Naive thymus-derived CD4-positive, alpha-beta T cell (primary cell): ENCODE measurements at places on chromosomes 2 and 18.

DNA sequence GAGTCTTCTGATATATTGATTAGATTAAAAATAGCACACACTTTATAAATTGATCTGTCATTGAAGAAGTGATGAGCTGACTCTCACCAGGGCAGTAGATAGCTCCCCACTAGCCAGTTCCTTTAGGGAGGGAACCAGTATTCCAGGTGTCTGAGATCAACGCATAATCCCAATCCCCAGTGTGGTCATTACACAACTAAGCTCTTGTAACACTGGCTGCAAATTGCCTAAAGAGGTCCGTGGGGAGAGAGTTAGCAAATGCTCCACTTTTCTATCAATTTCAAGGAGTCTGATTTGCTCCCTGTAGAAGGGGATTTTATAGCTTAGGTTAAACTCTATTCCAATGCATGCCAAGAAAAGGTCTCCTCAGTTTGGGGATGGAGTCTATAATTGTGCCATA, 7.7 kb downstream of the SLC14A1 start:
- DNase-seq = no peak

DNA sequence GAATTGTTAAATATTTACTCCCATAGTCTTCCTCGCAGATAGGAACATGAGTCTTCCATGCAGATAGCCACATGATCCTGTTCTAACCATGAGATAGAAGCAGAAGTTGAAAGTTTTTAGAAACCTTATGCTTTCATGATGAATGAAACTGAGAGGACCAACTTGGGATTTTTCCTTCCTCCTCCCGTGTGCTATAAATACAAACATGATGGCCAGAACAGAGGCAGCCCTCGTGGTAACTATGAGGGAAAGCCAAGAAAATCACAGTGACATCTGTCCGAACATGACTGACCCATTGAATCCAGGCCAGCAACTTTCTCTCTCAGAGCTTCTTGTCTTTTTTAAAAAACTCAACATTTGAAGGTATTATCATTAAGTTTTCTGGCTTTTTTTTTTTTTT, 78.5 kb downstream of the ACAA2 start:
- DNase-seq = no peak

DNA sequence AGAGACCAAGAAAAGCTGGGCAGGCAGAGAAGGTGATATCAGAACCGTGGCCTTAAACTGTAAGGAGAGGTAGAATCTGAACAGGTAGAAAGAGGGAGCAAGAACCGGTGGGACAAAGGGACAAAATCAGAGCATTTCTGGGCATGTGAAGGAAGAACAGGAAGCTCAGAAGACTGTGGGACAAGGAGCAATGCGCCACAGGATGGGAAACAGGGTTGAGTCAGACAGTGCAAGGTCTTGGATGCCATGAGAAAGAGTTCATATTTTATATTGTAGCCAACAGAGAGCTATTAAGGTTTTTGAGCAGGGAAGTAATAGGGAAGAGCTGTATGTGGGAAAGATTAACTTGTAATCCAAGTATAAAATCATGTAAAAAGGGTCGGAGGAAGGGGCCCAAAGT, 106.4 kb upstream of the UGP2 start:
- no peak for DNase-seq

GRCh38 chr2:155368934-155369333, 670.4 kb downstream of the KCNJ3 start:
- DNase-seq = no peak

DNA sequence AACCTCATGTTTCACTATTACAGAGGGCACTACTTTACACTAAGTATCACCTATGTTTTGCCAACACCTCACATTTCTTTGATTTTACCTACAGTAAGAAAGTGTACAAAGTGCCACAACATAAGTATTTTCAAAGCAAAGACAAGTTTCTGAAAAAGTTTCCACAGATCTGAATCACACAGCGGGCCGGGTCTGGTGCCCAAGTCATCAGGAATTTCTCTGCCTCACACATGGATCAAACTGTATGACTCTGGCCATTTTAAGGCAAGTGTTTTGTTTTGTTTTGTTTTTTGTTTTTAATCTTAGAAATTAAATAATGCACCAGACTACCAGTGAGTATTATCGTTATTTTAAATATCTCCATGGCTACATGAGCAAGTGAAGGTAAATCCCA, 73.4 kb downstream of the ZNF516 start:
- no peak for DNase-seq

GRCh38 chr2:10887476-10887875, 24.3 kb upstream of the KCNF1 start:
- no peak for DNase-seq

DNA sequence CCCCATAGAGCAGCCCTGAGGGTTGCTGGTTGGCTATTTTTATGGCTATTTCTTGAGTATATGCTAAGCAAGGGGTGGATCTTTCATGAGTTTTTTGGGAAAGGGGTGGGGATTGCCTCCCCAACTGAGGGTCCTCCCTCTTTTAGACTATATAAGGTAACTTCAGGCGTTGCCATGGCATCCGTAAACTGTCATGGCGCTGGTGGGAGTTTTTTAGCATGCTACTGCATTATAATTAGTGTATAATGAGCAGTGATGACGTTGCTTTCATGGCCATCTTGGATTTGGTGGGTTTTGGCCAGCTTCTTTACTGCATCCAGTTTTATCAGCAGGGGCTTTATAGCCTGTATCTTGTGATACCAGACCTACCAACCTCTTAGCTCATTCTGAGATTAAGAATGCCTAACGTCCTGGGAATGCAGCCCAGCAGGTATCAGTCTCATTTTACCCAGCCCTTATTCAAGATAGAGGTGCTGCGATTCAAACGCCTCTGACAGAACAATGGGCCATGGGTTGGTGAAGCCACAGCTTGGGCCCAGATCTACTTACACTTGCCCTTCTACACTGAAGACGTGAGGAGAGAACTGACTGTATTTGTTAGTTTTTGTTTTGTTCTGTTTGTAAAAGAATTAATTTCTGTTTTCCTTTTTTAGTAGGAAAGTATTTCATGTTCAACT, 53.8 kb upstream of the TMEM163 start:
- DNase-seq = no peak
